ENCODE measurements at places on chromosomes 12 and 14.

- DNase-seq, result no peak
These were observed 16.6 kb downstream of the FBXW8 start for GRCh38 chr12:116927244-116927940.

- peak; percentile 86 for DNase-seq
These were observed 156.3 kb downstream of the TMX1 start for GRCh38 chr14:51396222-51396815.

GRCh38 chr14:104794993-104795780 lies at the start of gene AKT1:
TSS of gene AKT1 (minus strand) at chr14:104795748. CDS start at chr14:104792643, 3,105 bp downstream.
- DNase-seq, result no peak

- no peak for DNase-seq
These were observed 642 bp upstream of the PHC1 start for GRCh38 chr12:8913702-8914032.

DNA sequence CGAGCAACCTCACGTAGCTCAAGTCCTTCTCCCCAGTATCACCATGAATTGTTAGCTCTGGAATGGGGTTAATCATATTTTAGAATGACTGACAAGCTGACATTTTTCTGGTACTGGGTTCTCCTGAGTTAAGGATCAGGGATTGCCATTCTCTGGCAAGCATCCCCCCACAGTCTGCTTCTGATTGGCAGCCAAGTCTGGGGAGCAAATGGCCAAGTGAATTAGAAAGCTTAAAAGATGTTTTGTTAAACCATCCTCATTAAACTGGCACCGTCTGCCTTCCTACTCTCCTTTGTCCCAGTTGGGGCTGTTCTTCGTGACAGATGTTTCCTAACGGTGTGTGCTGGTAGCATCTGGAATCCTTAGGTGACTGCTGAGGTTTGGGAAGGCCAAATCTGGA lies 17.2 kb upstream of the CISTR start:
- no peak for DNase-seq

- DNase-seq, result peak; percentile 74
These were observed 381.0 kb downstream of the DPF3 start for GRCh38 chr14:72512925-72513324.

GRCh38 chr14:68657300-68658028 lies 135.4 kb downstream of the ZFP36L1 start:
- no peak for DNase-seq

- no peak for DNase-seq
These were observed 15.8 kb upstream of the ANKRD9 start for GRCh38 chr14:102525219-102525928.

- no peak for DNase-seq
These were observed 198.9 kb downstream of the RBM19 start for GRCh38 chr12:113766879-113767878.

DNA sequence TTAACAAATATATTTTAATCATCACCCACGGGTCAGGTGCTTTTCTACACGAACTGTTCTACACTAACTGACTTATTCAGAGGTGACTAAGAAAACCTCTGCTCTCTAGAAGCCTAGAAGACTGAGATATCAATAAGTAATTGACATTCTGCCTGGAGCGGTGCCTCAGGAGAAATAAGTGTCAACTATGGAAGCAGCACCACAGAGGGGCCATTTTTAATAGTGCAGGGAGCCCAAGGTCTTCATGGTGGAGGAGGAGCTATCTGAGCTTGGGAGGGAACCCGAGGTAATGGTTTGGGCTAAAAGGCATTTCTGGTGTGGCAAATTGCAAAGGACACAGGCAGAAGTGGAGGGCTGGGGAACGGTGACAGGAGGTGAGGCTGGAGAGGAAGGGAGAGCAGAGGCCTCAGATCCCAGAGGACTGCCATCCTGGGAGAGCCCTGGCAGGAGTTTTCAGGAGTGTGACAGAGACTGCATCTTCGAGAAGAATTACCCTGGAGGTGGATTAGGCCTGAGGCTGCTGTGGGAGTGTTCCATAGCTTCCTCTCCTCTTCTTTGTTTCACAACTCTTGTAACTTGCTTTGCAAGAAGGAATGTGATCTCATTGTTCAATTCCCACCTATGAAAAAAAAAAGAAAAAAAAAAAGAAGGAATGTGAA lies 123.1 kb downstream of the NPAS3 start:
- DNase-seq, result no peak

- no peak for DNase-seq
These were observed 96.2 kb downstream of the CPSF2 start for GRCh38 chr14:92217936-92218335.

DNA sequence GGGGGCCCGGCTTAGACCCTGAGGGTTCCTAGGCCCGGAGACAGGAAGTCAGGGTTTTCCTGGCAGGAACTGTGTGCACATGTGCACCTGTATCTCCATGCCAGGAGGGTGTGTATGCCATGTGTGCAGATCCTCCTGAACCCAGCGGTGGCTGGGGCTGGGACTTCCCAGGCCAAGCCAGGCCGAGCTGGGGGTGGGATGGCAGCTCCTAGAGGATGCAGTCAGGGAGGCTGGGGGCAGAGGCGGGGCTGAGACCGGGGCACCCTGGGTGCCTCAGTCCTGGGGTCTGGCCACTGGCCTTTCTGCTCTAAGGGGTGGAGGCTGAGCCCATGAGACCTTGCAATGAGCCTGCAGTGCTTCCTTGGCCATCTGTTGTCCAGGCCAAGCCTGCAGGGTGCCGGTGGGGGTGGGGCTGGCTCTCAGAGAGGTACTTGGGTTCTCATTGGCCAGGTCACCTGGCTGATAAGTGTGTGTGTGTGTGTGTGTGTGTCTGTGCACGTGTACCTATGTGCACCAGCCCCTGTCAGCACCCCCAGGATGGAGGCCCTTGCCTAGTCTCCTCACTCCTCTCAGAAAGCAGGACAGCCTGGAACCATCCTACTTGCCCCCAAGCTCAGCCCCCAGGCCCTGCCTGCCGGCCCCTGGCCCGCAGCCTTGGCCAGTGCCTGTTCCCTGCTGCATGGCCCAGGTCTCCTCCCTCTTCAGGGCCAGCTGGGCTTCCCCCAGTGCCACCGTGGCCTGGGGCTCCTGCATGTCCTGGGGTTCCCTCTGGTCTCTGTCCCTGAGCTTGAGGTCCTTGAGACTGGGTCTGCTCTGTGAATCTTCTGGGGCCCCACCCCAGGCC lies 10.6 kb upstream of the TNFAIP2 start:
- DNase-seq, result no peak

DNA sequence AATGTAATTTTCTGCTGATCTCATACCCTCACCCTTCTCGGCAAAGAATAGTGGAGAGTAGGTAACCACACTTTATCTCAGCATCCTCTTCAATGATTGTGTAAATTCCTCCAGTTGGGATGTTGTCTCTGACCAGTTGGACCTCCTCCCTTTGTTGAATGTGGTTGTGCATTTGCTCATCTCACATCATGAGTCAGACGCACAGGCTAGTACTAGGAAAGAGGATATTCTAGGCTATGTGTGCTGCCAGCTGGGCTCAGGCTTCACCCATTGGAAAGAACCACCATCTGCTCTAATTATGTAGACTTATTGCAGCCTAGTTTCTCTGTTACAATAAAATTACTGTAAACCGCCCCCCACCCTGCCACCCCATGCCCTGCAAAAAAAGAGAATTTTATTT lies 90.3 kb downstream of the LMO3 start:
- DNase-seq, result no peak

DNA sequence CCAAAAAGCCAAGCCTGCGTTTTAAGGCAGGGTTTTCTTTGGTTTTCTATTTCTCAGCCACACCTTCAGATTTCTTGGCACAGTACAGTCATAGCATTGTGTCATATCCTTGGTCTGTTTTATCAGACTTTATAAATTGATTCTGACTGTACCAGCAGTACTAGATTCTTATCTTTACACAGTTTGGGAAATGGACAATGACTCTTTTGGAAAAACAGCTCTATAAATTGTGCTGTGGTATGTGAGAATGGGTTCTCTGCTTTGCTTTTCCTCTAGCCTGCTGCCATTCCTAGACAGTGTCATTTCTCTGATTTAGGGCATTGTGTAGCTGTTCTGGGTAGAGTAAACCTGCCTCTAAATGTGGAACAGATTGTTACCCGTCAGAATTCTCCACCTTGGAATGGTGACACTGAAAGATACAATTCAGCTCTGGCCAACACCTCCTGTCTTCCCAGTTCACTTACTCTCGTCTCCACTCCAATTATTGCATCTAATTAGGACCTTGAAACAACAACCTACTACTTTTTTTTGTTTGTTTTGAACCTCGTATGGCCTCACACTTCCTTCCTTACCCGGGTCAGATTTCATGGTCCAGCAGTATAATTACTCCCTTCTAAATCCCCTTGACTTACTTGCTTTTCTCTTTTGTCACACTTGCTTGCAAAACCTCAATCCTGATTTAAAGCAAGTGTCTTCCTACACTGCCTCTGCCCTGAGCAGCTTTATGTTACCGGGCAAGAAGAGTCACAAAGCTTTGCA lies 226.3 kb downstream of the ERC1 start:
- DNase-seq, result no peak
